Activated B cell treated with CpG ODN at 0.5 μM for 24 hours (primary cell): ENCODE measurements at places on chromosomes 7 and 10.

GRCh38 chr7:77558284-77558967, 21.3 kb downstream of the PTPN12 start:
- DNase-seq, result no peak

- DNase-seq, result no peak
Measured at GRCh38 chr10:88293651-88294230, 289.4 kb downstream of the RNLS start.

- no peak for DNase-seq
Measured at GRCh38 chr10:83343676-83344075, 795.6 kb upstream of the GHITM start.

GRCh38 chr7:136923111-136923667, 54.7 kb downstream of the CHRM2 start:
- DNase-seq, result no peak

- DNase-seq, result no peak
Measured at GRCh38 chr7:131424219-131424822, 96.6 kb downstream of the MKLN1 start.

GRCh38 chr7:151007469-151007898, 16.7 kb downstream of the NOS3 start:
- no peak for DNase-seq

DNA sequence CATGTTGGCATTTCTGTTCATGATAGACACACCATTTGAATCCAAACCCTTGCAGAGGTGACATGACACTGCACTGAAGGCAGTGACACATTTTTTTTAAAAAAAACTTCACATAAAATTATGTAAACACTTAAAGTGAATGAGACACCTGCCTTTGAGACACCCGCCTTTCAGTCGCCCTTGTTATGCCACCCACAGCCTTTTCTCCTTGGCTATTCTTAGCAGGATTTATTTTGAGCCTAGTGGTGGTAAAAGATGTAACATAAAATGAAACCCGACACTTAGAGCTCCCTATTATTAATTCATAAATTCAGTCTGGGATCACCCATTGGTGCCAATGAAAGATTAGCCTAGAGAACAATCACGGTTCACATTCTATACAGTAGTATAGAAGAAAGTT, 161.3 kb downstream of the DYNC1I1 start:
- no peak for DNase-seq

DNA sequence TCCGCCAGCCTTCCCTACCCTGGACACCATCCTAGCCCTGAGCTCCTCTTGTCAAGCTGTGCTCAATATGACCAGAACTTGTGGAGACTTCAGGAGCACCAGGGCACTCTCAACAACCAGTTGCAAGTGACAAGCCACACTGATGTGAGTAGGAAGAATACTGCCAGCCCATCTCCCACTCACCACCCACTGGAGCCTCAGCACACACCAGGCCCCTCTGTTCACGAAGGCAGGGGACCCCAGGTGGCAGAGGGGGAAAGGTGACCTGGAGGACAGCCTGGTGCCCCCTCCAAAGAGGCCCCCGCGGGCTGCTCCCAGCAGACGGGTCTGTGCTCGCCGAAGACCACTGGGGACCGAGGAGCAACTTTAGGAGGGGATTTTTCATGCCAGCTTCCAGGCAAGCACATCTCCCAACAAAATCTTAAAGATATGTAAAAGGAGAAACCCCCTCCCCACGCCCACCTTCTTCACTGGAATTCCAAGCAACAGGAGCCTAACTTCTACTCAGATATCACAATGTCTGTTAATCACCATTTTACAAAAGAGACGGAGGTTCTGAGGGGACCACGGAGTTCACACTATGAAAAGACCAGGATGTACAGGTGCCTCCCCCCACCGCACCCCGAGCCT, 1.0 kb downstream of the MMD2 start:
- DNase-seq, result no peak

DNA sequence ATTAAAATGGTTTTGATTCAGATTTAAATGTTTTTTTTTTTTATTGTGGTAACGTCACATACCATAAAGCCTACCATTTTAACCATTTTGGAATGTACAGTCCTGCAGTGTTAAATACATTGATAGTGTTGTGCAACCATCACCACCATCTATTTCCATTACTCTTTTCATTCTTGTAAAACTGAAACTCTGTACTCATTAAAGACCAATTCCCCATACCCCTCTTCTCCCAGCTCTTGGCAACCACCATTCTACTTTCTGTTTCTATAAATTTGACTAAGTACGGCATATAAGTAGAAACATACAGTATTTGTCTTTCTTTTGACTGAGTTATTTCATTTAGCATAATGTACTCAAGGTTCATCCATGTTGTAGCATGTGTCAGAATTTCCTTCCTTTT, 96.2 kb downstream of the EXOC4 start:
- DNase-seq, result no peak

- no peak for DNase-seq
Measured at GRCh38 chr7:148698007-148698396, 701 bp upstream of the CUL1 start.

- no peak for DNase-seq
Measured at GRCh38 chr7:132685277-132685676, 109.0 kb upstream of the PLXNA4 start.

- DNase-seq, result no peak
Measured at GRCh38 chr10:111833251-111833650, 350.3 kb downstream of the GPAM start.

GRCh38 chr7:29217113-29217512, 22.5 kb downstream of the CHN2 start:
- DNase-seq, result no peak

DNA sequence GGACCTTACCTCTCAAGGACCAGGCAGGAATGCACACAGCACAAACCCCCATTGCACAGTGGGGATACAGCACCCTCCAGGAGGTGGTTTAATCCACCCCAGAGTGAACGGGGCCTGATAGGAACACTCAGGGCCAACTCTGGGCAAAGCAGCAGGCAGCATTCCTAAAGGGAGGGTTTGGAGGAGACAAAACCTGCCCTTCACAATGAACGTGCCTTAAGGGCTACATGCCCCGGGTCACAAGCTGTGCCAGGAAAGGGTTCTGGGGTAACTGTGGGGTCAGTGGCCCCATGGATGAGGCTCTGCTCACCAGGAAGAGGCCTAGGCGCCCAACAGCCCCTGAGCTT, 1.1 kb downstream of the GPRIN2 start:
- DNase-seq, result no peak

DNA sequence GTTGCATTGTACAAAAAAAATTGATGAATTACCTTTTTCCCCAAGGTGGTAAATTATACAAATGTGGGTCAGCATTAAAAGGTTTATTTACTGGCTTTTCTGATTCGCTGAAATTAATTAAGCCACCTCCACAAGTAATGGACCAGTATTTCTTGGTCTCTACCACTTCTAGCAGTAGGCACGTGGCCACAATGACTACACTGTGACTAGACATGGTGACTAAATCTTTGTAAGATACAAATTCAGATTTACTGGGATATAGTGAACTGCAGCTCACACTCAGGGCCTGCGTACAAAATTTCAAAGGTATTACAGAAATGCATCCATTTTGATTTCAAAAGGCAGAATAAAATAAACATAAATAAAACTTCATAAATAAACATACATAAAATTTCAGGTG, 10.9 kb downstream of the HPSE2 start:
- DNase-seq, result no peak

GRCh38 chr7:42407021-42407710, 170.2 kb upstream of the GLI3 start:
- no peak for DNase-seq

- no peak for DNase-seq
Measured at GRCh38 chr7:94389381-94389780, 5.3 kb upstream of the COL1A2 start.

GRCh38 chr10:129936923-129937300, 27.2 kb downstream of the EBF3 start:
- DNase-seq, result no peak

- no peak for DNase-seq
Measured at GRCh38 chr10:8499312-8499711, 444.8 kb downstream of the GATA3 start.

DNA sequence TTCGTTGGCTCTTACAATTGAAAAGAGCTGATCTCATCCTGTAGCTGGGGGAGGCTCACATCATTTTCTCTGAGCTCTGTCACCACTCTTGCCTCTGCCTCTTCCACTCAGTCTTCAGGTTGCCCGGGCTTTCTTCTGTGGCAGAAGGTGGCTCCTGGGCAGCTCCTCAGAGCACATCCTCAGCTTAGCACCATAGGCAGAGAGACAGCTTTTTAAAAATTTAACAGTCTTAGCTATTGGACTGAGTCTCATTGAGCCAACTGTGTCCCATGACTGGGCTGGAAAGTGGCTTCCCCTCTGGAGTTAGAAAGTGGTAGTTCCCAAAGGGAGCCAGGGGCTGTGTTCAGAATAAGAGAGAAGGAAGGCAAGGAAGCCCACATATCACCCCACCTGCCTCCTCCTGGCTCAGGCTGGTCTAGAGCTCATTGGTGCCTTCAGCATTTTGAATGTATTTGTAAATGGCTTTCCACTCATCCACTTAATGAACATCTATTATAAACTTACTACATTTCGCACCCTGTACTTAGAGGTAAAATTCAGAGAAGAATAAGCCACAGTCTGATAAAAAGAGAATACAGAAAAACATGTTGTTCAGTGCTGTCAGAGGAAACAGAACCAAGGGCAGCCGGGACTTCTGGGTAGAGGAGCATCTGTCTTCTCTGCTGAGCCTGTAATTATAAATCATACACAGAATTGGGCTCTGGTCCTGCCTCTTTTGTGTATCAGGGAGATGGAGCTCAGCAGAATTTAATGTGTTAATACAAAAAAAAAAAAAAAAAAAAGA, 119.3 kb downstream of the WDFY4 start:
- no peak for DNase-seq

DNA sequence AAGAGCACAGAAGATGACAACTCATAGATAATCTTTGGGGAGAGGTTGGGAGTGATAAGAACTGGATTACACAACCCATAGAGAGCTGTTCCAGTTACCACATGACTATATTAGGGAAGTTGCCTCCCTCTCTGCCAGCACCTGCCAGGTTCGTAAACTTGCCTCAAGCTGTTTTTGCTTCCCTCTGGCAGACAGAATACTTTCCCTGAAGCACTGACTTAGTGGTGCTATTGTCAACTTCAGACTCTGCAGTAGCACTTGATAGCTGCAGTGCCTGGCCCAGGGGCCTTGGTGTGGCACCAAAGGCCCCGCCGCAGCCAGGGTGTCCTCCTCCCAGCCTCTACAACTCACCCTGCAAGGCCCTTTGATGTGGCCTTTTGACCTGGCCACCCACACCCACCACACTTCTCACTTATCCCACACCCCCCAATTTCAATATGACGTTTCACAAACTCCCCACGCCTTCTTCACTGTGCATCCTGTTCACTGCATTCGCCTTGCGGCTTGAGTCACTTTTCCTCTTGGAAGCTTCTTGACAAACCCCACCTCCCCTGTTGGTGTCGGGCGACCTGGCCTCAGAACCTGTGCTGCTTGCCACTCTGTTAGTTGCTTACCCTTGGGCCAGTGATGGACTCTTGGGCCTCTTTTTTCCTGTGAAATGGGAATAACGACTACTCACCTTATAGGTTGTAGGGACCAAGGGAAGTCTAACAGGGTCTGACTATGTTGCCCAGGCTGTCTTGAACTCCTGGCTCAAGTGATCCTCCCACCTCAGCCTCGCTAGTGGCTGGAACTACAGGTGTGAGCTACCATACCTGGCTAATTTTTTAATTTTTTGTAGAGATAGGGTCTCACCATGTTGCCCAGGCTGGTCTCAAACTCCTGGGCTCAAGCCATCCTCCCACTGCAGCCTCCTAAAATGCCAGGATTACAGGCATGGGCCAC, 50.2 kb upstream of the PODXL start:
- DNase-seq, result no peak

- no peak for DNase-seq
Measured at GRCh38 chr7:33452805-33453502, 323.6 kb downstream of the BBS9 start.

GRCh38 chr10:66717231-66717981, 208.4 kb upstream of the LRRTM3 start:
- DNase-seq, result no peak

GRCh38 chr10:70889291-70889690, 926 bp upstream of the PCBD1 start:
- no peak for DNase-seq

DNA sequence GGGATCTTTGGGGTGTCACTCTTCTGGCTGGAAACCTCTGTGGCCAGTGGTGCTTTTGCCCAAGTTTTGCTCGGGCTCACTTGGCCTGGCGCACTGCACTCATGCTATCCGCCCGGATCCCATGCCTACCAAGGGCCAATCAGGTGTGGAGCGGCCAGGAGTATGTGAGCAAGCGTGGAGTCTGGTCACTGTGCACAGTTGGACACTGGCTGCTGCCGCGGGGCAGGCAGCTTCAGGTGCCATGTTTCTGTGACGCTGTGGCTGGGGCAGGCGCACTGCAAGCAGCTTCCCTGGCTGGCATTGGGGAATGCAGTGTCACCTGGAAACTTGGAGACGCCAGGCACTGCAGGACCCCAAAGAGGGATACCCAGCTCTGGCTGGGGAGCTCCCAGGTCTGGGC, 45.3 kb downstream of the NEUROG3 start:
- DNase-seq, result no peak

- no peak for DNase-seq
Measured at GRCh38 chr7:130441408-130441869, 623 bp upstream of the CEP41 start.

DNA sequence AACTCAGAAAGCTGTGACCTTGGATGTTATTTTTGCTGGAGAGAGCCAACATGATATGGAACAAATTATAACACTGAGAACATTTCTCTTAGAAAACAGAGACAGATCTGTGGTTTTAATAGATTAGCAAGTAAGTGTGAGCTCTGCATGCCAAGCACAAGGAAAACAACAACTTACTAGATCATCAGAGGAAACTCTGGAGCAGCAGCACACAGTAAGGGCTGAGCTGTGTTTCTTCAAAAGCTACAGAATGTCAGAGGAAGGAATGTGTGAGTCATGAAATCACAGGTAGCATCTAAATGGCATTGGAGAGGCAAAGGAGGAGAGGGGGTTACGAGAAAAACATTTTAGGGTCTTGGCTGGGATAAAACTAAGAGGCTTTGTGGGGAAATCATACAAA, 283.4 kb upstream of the FZD8 start:
- DNase-seq, result no peak

DNA sequence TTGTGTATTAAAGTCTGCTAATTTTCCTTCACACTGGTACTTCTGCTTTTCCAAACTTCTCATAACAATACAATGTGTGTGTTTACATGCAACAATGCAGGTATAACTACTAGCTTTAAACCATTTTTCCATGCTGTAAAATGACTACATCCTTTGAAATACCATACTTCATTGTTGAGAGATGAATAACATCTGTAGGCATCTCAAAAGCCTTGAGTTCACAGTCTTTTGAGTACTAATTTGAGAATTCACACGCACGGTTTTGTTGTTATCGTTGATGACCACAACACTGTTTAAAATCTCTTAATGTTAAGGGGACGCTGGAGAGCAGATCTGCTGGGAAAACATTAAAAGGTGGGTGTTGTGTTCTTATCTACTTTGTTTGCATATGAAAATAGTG, 37.4 kb downstream of the SEMA3A start:
- DNase-seq, result no peak
